Spinal cord (tissue), 10 donors: ENCODE measurements at places on chromosomes 6 and 20.
A peak's percentile ranks its signal among the peaks of the same experiment; 100 is the strongest.

DNA sequence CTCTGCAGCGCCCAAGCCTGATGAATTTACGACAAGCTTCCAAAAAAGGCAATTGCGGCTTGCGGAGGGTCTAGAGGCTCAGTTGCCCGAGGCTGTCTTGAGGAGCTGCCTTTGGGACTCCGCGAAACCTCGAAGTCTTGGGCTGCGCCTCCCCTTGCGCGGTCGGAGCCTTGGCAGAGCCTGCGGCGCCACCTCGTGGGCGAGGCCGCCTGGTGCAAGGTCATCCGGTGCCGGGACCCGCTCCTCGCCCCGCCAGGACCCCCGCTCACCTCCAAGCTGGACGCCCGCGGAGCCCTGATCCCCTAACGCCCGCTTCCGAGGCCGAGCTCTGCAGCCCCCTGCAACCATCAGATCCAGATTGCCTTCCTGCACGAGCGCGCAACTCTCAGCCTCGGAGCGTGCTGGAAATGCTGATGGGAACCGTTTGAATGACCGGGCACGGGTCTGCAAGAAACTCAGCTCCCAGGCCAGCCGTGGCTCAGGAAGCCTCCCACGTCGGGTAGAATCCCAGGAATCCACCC is 14.9 kb upstream of the FAM210B start:
- DNase-seq: no peak

- no peak for DNase-seq
Measured at GRCh38 chr6:110185879-110186278, 5.7 kb downstream of the CDC40 start.

GRCh38 chr6:69279805-69280204 is 517.0 kb downstream of the LMBRD1 start:
- no peak for DNase-seq

DNA sequence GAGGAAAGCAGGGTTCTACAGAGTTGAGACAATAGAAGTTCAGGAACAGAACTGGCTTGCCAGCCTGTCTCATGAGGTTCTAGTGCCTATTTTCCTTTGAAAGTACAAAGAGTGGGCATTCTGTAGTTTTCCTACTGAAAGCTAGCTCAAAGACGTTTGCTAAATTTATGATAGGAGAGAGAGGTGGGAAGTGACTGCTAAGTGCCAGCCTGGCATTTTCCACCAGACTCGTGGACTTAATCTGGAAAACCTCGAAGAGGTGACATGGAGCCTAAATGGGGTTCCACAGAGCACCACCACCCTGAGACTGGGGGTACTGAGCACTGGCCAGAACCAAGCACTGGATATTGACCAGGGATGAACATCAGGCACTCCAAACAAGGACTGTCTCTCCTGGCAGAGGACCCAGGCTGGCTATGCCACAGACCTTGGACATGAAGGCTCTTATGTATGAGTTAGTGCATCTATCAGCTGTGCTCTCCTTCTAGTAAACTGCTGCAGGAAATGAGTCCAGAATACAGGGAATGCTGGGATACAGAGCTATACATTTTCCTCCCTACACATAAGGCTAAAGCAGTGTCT is 7.1 kb downstream of the PEX6 start:
- DNase-seq: no peak

GRCh38 chr20:49765846-49766541 is 46.6 kb upstream of the SLC9A8 start:
- peak; percentile 79 for DNase-seq

DNA sequence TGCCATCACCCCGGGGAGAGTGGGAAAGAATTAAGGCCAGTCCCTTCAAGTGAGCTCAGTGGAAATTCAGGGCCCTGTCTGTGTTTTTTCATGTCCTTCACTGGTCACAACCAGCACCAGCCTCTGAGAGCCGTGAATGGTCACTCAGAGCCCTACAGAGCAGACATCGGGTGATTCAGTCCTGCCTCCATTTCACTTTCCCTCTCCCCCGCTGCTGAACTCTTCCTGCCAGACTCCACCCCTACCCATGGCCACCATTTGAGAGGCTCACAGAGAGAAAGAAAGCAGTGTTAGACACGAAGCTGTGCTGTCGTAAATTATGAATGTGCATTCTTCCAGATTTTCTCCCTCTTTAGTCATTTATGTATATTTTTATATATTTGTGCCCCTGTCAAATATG is 5.4 kb downstream of the R3HDML start:
- DNase-seq: no peak

DNA sequence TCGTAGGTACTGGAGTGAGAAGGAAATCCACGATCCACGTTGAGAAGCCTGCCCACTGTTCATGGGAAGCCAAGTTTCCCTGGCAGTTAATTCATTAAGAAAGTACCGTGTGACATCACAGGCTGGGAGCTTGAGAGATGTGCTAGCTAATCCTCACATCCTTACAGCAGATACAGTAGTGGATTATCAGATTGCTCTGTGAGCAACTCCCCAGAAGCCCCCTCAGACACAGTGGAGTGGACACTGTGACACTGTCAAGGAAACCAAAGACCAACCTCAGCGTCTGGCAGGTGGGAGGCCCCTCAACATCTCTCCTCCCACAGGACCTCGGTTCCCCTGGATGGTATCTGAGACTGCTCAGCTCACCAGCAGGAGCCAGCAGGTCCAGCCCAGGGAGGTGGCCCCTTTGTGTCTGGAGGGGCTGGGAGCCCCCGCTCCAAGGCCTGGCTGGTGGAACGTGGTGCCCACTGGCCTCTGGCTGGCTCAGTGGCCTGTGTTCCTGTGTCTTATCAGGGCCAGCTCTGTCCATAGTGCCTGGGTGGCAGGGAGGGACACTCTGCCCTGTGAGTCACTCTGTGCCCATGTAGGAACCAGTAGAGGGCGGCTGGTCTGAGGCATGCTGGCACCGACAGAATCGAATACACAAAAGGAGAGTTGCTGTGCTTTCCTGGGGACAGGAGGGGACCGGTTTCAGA is 7.2 kb downstream of the PYGB start:
- no peak for DNase-seq
